Vagina (tissue), 2 donors: ENCODE measurements at places on chromosomes 1 and 21.

GRCh38 chr1:23899070-23899469, 14.1 kb downstream of the CNR2 start:
- no peaks in the 10 kb centered on the region for H3K36me3 ChIP-seq
- no peaks in the 10 kb centered on the region for H3K27me3 ChIP-seq
- no peak overlapping the region for H3K27ac ChIP-seq
- no peaks in the 10 kb centered on the region for H3K4me1 ChIP-seq
- no peak overlapping the region for H3K4me3 ChIP-seq
- no peak for DNase-seq

GRCh38 chr1:203287109-203287893, 18.0 kb upstream of the BTG2 start:
- H3K27me3 ChIP-seq: no peaks in the 10 kb centered on the region
- H3K36me3 ChIP-seq: no peaks in the 10 kb centered on the region
- H3K27ac ChIP-seq: peak overlapping the region; percentile 89
- H3K4me3 ChIP-seq: no peak overlapping the region

DNA sequence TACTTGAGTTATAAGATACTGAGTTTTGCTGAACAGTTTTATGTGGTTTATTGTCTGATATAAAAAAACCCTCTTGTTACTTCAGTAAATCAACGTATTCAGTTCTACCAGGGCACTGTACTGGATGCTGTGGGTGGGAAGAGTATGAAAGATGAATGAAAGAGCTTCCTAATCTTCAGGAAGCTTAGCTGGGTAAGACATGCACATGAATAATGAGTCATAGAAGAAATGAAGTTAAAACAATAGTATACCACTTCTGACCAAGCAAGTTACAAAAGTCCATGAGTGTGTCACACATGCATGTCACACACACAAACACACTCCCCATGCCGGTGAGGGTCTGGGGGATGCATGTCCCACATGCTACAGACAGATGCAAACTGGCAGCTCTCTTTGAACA, 105.9 kb downstream of the SIPA1L2 start:
- no peak for DNase-seq
- H3K36me3 ChIP-seq: no peaks in the 10 kb centered on the region
- no peak overlapping the region for H3K27ac ChIP-seq
- no peaks in the 10 kb centered on the region for H3K27me3 ChIP-seq
- peaks cover 24% of the 10 kb centered on the region for H3K4me1 ChIP-seq
- no peak overlapping the region for H3K4me3 ChIP-seq

GRCh38 chr1:231668826-231669225, 42.2 kb downstream of the DISC1 start:
- H3K4me3 ChIP-seq: no peak overlapping the region
- H3K4me1 ChIP-seq: no peaks in the 10 kb centered on the region
- no peaks in the 10 kb centered on the region for H3K36me3 ChIP-seq
- H3K27me3 ChIP-seq: no peaks in the 10 kb centered on the region
- H3K27ac ChIP-seq: no peak overlapping the region

GRCh38 chr1:158830074-158830677, 975 bp upstream of the MNDA start:
- H3K4me1 ChIP-seq: no peaks in the 10 kb centered on the region
- H3K27me3 ChIP-seq: no peaks in the 10 kb centered on the region
- DNase-seq: no peak
- no peak overlapping the region for H3K4me3 ChIP-seq
- no peaks in the 10 kb centered on the region for H3K36me3 ChIP-seq

GRCh38 chr1:66282343-66282852, 251.6 kb upstream of the SGIP1 start:
- DNase-seq: no peak
- peak overlapping the region; percentile 2 for H3K27ac ChIP-seq
- peaks cover 17% of the 10 kb centered on the region for H3K4me1 ChIP-seq
- no peaks in the 10 kb centered on the region for H3K27me3 ChIP-seq
- no peak overlapping the region for H3K4me3 ChIP-seq

- no peak overlapping the region for H3K4me3 ChIP-seq
- no peaks in the 10 kb centered on the region for H3K36me3 ChIP-seq
- peak overlapping the region; percentile 24 for H3K27ac ChIP-seq
- no peaks in the 10 kb centered on the region for H3K27me3 ChIP-seq
- no peak for DNase-seq
These were observed 37.0 kb downstream of the IL6R start for GRCh38 chr1:154442006-154442740.

GRCh38 chr1:236144033-236144432, 1.7 kb downstream of the GPR137B start:
- no peaks in the 10 kb centered on the region for H3K27me3 ChIP-seq
- no peak for DNase-seq
- peak overlapping the region; percentile 15 for H3K4me3 ChIP-seq
- peaks cover 71% of the 10 kb centered on the region for H3K4me1 ChIP-seq
- no peak overlapping the region for H3K27ac ChIP-seq

- H3K4me3 ChIP-seq: no peak overlapping the region
- no peak overlapping the region for H3K27ac ChIP-seq
- H3K36me3 ChIP-seq: no peaks in the 10 kb centered on the region
- H3K27me3 ChIP-seq: no peaks in the 10 kb centered on the region
- no peaks in the 10 kb centered on the region for H3K4me1 ChIP-seq
- DNase-seq: no peak
These were observed 188.9 kb downstream of the HUNK start for GRCh38 chr21:32061729-32062128.

DNA sequence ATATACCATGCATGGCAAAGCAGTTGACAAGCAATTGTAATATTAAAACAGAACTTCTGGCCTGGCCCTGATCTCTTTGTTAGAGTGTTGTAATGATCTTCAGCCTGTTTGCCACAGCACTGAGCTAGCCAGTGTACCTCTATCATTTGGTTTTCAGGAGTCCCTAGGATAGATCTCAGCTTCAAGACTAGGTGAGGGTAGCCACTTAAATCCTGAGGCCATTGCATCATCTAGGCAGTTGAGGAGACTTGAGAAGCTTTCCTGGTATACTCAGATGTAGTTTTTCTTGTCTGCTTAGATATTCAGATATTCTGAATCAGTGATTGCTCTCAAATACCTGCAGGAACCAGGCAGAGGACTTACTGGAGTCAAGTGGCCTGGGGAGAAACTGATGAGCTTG, 14.7 kb downstream of the S1PR1 start:
- no peak overlapping the region for H3K27ac ChIP-seq
- DNase-seq: no peak
- H3K36me3 ChIP-seq: no peaks in the 10 kb centered on the region
- H3K27me3 ChIP-seq: no peaks in the 10 kb centered on the region
- no peaks in the 10 kb centered on the region for H3K4me1 ChIP-seq
- H3K4me3 ChIP-seq: no peak overlapping the region

DNA sequence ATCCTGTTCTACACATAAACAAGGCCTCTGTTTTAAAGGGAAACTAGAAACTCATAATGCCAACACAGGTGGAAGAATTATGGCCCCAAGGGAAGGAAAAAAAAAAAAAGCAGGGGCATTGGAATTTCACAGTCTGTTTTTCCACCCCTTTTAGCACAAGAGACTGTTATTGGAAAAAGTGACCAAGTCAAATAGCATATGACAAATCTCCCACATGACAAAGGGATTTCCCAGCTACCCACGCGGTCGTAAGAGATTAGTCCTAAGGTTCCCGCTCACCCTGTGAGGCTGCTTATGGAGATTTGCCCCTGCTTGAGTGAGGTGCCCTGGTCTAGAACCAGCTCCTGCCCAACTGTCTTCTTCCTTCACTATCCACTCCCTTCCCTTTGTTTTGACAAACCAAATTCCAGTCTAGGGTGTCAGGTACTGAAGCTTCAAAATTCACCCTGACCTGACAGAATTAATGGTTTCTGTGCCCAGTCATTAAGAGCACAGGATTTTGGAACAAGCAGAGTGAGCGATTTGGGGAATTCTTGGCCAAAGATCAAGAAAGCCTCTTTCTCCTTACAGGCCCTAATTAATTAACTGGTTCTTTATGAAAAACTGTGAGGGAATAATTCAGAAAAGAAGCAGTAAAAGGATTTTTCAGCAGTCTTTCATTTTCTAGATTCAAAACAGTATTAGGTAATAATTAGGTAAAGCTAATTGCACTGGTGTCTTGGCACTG, 107.3 kb downstream of the NMNAT2 start:
- no peaks in the 10 kb centered on the region for H3K27me3 ChIP-seq
- H3K27ac ChIP-seq: peak overlapping the region; percentile 49
- no peaks in the 10 kb centered on the region for H3K36me3 ChIP-seq
- no peak for DNase-seq
- no peak overlapping the region for H3K4me3 ChIP-seq

GRCh38 chr1:187276677-187277076, 447.9 kb downstream of the PLA2G4A start:
- H3K27ac ChIP-seq: no peak overlapping the region
- H3K36me3 ChIP-seq: no peaks in the 10 kb centered on the region
- no peak overlapping the region for H3K4me3 ChIP-seq
- H3K4me1 ChIP-seq: no peaks in the 10 kb centered on the region
- no peak for DNase-seq

- no peak overlapping the region for H3K4me3 ChIP-seq
- no peaks in the 10 kb centered on the region for H3K27me3 ChIP-seq
- DNase-seq: no peak
- H3K36me3 ChIP-seq: no peaks in the 10 kb centered on the region
These were observed 29.6 kb upstream of the AGL start for GRCh38 chr1:99820546-99820945.

DNA sequence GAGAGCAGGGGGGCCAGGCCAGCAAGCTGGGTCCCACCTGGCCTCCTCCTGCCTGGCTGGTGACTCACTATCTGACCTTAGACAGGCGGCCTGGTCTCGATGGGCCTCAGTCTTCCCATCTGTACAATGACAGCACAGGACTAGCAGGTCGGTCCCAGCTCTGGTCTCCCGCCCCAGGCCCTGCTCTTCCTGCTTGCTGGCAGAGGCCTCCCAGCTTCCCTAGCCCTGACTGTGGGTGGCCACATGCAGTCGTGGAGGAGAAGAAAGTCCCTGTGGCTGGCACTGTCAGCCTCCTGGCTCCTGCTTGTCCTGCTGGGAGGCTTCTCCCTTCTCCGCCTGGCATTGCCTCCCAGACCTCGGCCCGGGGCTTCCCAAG, 817 bp downstream of the EXTL1 start:
- no peaks in the 10 kb centered on the region for H3K36me3 ChIP-seq
- H3K4me1 ChIP-seq: peaks cover 9% of the 10 kb centered on the region
- no peak for DNase-seq
- no peak overlapping the region for H3K4me3 ChIP-seq
- H3K27me3 ChIP-seq: no peaks in the 10 kb centered on the region
- peak overlapping the region; percentile 7 for H3K27ac ChIP-seq
